ENCODE measurements at places on chromosomes 7 and 10. TPM values are rescaled to one million over a fixed set of nuclear protein-coding genes. Genes with fewer than 3 reads are reported as not detected.

The PSMA2 gene
- total RNA-seq = 116 TPM

GRCh38 chr10:22875581-22875980 is 52.3 kb upstream of the ARMC3 start:
- no peak for DNase-seq

The TMUB1 gene
- 19.0 TPM for total RNA-seq

DNA sequence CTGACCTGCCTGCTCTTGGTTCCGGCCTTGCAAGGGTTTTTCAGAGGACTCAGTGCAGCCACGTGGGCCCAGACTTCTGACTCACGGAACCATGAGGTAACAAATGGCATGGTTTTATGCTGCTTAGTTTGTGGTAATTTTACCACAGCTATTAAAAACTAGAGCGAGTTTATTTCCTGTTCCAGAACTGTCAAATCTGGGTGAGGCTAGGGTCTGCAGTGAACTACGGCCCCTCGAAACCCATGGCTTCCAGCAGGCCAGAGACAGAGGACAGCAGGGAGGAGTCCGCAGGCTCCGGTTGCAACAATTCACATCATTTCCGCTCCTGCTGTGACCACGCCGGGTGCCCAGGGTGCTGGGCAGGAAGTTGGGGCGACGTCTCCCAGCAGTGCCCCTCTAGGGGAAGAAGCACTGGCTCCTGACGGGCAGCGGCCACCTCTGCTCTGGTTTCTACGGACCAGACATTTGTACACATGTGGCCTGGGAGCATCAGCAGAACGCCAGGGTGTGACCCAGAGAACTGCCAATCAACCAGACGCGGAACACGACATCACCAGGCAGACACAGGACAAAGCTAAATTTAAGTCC is 74.8 kb downstream of the ADARB2 start:
- DNase-seq = no peak

The TMEM139 gene
- 0.40 TPM for total RNA-seq

DNA sequence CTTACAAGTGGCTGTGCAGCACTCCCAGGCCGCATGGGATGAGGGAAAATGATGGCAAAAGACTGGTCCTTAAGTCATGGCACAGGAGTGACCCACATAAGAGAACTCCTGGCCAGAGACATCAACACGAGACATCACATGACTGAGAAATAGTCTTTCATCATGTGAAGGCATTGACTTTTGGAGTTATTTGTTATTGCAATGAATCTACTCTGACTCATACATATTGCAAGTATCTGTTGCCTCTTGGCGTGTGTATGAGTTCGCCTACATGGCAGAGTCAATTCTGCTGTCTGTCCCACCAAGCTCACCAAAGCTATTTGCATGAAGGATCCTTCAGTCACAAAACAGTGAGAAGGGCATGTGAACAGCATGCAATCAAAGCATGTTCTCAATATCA is 59.7 kb upstream of the HABP2 start:
- no peak for DNase-seq

The NACAD gene
- 2.3 TPM for total RNA-seq

- DNase-seq = peak; percentile 20
These were observed 12.9 kb downstream of the MMRN2 start for GRCh38 chr10:86944471-86944870.

- DNase-seq = no peak
These were observed 89.3 kb upstream of the ARID5B start for GRCh38 chr10:61812052-61812721.

The SHH gene
- under 0.01 TPM for total RNA-seq

GRCh38 chr10:102393411-102394078 is 2.0 kb upstream of the NFKB2 start:
- DNase-seq = no peak

GRCh38 chr7:50197549-50197948 is 104.5 kb upstream of the ZPBP start:
- no peak for DNase-seq

GRCh38 chr10:25761937-25762336 is 172.1 kb upstream of the MYO3A start:
- no peak for DNase-seq

DNA sequence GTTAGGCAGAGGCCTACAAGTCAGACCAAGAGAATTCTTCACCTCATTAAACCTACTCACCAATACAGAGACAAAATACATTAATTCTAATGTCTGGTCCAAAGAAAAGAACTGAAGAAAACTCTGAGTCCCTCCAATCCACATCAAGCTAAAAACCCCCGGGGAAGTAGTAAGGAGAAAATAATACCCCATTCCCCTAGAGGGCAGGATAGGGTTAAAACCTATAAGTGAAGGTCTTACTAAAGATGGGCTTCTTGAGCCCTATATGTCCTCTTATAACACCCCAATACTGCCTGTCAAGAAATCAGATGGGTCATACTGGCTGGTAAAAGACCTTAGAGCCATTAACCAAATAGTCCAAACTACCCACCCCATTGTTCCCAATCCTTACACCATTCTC is 141.3 kb upstream of the TMEM106B start:
- no peak for DNase-seq

The TSPAN13 gene
- total RNA-seq = 31.6 TPM

GRCh38 chr7:50226145-50226544 is 78.4 kb upstream of the IKZF1 start:
- DNase-seq = no peak

GRCh38 chr10:129030996-129031843 is 435.8 kb upstream of the MGMT start:
- DNase-seq = peak; percentile 93

The ALOX5 gene
- total RNA-seq = 0.58 TPM

The ATOH7 gene
- 0.13 TPM for total RNA-seq

- peak; percentile 29 for DNase-seq
These were observed 786 bp downstream of the ATP5F1C start for GRCh38 chr10:7788639-7789286.

GRCh38 chr10:53075469-53075868 is 302.9 kb upstream of the MBL2 start:
- no peak for DNase-seq

The C7orf33 gene
- total RNA-seq = 0.27 TPM

GRCh38 chr10:32976338-32976737 is 18.3 kb upstream of the ITGB1 start:
- DNase-seq = no peak
